PC-3 (cell line): ENCODE measurements at places on chromosomes 7 and 10. TPM values are rescaled to one million over a fixed set of nuclear protein-coding genes. Genes with fewer than 3 reads are reported as not detected.

NAMPT gene
- total RNA-seq: 55.2 and 66.0 TPM in 2 replicates

KDM7A gene
- total RNA-seq: 2.8 and 3.2 TPM in 2 replicates

ITGA8 gene
- total RNA-seq: not detected in 2 replicates

PTF1A gene
- not detected in 2 replicates for total RNA-seq

LBX1 gene
- total RNA-seq: not detected in 2 replicates

DNA sequence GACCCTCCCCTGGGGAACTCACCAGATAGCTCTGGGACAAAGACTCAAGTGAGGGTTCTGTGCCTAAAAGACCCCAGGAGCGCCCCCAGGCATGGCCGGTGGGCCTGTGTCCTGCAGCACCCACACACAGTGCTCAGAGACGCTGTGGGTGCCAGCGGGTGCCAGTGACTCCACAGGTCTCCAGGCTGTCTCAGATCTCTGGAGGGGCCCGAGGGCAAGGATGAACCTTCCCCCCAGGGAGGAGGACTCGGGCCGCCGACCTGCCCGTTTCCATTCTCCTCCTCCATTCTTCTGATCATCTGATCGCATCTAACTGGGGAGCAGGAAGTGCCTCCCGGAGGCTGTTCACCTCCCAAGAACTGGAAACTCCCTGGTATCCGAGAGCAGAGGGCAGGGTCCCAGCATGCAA lies 980 bp downstream of the ADAM8 start:
- no peaks in the 10 kb centered on the region for H3K27me3 ChIP-seq
- peak; percentile 41 for DNase-seq

GRCh38 chr7:24912424-24912823 lies 67.6 kb downstream of the OSBPL3 start:
- no peak for DNase-seq
- H3K36me3 ChIP-seq: no peaks in the 10 kb centered on the region

- no peaks in the 10 kb centered on the region for H3K27me3 ChIP-seq
- H3K27ac ChIP-seq: no peak overlapping the region
- H3K4me1 ChIP-seq: no peaks in the 10 kb centered on the region
- no peaks in the 10 kb centered on the region for H3K36me3 ChIP-seq
These were observed 1105.3 kb downstream of the NRG3 start for GRCh38 chr10:82980321-82980720.

- H3K36me3 ChIP-seq: no peaks in the 10 kb centered on the region
- no peak for DNase-seq
- H3K4me3 ChIP-seq: no peak overlapping the region
- no peak overlapping the region for H3K27ac ChIP-seq
These were observed 18.3 kb downstream of the INPP5A start for GRCh38 chr10:132555648-132556575.

- H3K4me3 ChIP-seq: no peak overlapping the region
- no peak overlapping the region for H3K27ac ChIP-seq
- H3K4me1 ChIP-seq: 0 out of 2 replicates have a peak, but pooled peaks cover 4% of the 10 kb centered on the region
- peak; percentile 12 for DNase-seq
- H3K27me3 ChIP-seq: no peaks in the 10 kb centered on the region
- no peaks in the 10 kb centered on the region for H3K36me3 ChIP-seq
These were observed 53.2 kb upstream of the FAM3C start for GRCh38 chr7:121449329-121449728.

- H3K4me3 ChIP-seq: peak overlapping the region; percentile 44
- H3K27me3 ChIP-seq: no peaks in the 10 kb centered on the region
- no peaks in the 10 kb centered on the region for H3K36me3 ChIP-seq
- DNase-seq: peak; percentile 92
- H3K4me1 ChIP-seq: peaks cover 32% of the 10 kb centered on the region
These were observed 202.9 kb downstream of the GRM3 start for GRCh38 chr7:86846494-86847190.

- no peak overlapping the region for H3K27ac ChIP-seq
- no peak overlapping the region for H3K4me3 ChIP-seq
- no peaks in the 10 kb centered on the region for H3K36me3 ChIP-seq
- peaks cover 26% of the 10 kb centered on the region for H3K4me1 ChIP-seq
- H3K27me3 ChIP-seq: no peaks in the 10 kb centered on the region
These were observed 28.7 kb downstream of the SLC29A3 start for GRCh38 chr10:71347587-71348395.

GRCh38 chr7:47301657-47302295 lies 280.1 kb downstream of the TNS3 start:
- no peak for DNase-seq
- no peak overlapping the region for H3K27ac ChIP-seq
- H3K4me1 ChIP-seq: no peaks in the 10 kb centered on the region
- H3K36me3 ChIP-seq: peaks cover 22% of the 10 kb centered on the region; the same call in 1 of the 2 replicates
- H3K27me3 ChIP-seq: no peaks in the 10 kb centered on the region

GRCh38 chr10:94232711-94233383 lies 129.9 kb downstream of the NOC3L start:
- H3K27me3 ChIP-seq: no peaks in the 10 kb centered on the region
- H3K4me3 ChIP-seq: no peak overlapping the region
- no peak overlapping the region for H3K27ac ChIP-seq
- no peaks in the 10 kb centered on the region for H3K36me3 ChIP-seq
- no peaks in the 10 kb centered on the region for H3K4me1 ChIP-seq

- DNase-seq: peak; percentile 28
- H3K27ac ChIP-seq: no peak overlapping the region
These were observed 294.7 kb downstream of the PRKG1 start for GRCh38 chr10:51368943-51369342.

DNA sequence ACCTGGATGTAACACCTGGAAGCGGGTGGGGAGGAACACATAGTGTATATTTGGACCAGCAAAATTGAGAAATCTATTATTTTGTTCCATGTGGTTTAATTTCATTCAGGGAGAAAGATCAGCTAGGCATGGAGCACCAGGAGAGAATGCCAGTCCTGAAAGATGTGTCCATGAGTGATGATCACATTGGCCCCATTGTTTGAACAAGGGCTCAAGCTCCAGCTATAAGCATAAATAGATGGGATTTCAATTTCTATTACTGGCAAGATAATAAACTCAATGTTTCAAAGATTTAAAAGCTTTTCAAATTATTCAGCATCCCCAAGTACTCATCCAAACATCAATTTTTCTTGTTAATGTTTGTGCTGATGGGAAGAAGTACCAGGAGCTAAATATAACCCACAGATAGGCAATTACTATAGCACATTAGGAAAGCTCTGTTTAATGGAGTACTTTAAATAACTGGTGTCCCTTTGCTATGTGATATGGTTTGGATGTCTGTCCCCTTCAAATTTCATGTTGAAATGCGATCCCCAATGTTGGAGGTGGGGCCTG lies 275.3 kb upstream of the PHYHIPL start:
- no peak overlapping the region for H3K27ac ChIP-seq
- no peaks in the 10 kb centered on the region for H3K27me3 ChIP-seq

- no peaks in the 10 kb centered on the region for H3K36me3 ChIP-seq
- H3K27ac ChIP-seq: no peak overlapping the region
- H3K27me3 ChIP-seq: 0 out of 2 replicates have a peak, but pooled peaks cover 6% of the 10 kb centered on the region
- peak; percentile 3 for DNase-seq
These were observed 89.7 kb downstream of the POLR1F start for GRCh38 chr7:19619122-19619521.

GRCh38 chr10:31157123-31158010 lies 125.7 kb upstream of the ZNF438 start:
- H3K4me1 ChIP-seq: no peaks in the 10 kb centered on the region
- H3K4me3 ChIP-seq: no peak overlapping the region
- no peaks in the 10 kb centered on the region for H3K27me3 ChIP-seq
- H3K36me3 ChIP-seq: no peaks in the 10 kb centered on the region
- no peak overlapping the region for H3K27ac ChIP-seq

- H3K27me3 ChIP-seq: no peaks in the 10 kb centered on the region
- H3K4me3 ChIP-seq: no peak overlapping the region
- H3K27ac ChIP-seq: no peak overlapping the region
- peaks cover 5% of the 10 kb centered on the region; the same call in 1 of the 2 replicates for H3K36me3 ChIP-seq
- no peak for DNase-seq
- peaks cover 15% of the 10 kb centered on the region for H3K4me1 ChIP-seq
These were observed 167.4 kb upstream of the SH2B2 start for GRCh38 chr7:102119213-102119651.

DNA sequence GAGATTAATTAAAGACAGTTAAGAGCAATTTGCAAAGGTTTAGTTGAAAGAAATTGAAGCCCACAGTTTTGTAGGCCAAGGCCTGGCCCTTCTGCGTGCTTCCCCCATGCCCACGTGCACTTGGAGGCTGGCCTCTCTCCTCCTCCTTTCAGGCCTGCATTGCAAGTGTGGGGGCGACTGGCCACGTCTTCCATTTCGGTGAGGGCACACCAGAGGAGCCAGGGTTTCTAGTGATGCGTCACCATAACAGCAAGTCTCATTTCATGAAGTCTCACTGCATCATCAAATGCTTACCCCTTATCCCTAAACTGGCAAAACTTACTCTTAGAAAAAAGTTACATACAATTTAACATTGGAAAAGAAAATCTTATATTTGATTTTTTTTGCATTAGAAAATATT lies 141.2 kb downstream of the NRF1 start:
- no peak for DNase-seq
- H3K4me3 ChIP-seq: no peak overlapping the region
- H3K27ac ChIP-seq: no peak overlapping the region
- H3K4me1 ChIP-seq: no peaks in the 10 kb centered on the region

DNA sequence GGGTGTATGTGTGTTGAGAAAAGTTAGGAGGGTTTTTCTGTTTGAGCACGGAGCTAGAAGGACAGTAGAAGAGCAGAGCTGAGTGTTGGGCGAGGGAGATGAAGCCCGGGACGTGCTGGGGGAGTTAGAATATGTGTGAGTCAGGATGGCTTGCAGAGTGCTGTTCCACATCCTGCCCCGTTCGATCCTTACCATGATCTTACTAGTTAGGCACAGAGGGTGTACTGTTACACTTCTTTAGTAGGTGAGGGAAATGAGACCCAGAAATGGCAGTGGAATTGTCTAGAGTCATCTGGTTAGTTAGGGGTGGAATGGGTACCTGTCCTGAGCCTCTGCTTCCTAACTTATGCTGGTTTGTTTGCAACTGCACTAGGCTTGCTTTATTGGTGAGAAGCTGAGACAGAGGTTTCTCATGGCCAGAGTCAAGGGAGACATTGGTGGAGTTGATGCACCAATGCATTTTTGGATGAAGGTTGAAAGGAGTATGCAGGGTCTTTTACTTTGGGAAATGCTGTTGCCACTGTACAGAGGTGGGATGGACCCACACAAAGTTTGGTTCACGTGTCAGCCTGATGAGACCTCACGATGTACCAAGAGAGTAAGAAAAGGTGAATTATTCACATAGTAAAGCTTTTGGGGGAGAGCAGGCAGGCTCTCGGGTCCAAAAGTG lies 42.4 kb downstream of the CCNY start:
- H3K27me3 ChIP-seq: no peaks in the 10 kb centered on the region
- H3K4me1 ChIP-seq: peaks cover 11% of the 10 kb centered on the region
- no peak overlapping the region for H3K4me3 ChIP-seq
- H3K27ac ChIP-seq: no peak overlapping the region

DNA sequence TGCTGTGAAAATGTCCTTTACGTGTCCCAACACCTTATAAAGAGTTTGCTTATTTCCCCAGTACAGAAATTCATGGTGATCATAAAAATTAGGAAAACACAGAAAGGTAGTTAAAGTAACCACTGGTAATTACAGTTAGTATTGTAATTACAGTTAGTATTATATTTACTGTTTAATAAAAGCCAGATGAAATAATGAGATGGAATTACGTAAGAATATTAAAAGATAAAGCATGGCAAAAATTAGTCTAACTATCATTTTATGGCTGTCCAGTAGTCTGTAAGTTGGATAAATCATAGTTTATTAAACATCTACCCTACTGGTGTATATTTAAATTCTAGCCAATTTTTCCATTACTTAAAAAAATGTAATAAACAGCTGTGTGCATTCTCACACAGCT lies 638.8 kb downstream of the ACTR3B start:
- H3K36me3 ChIP-seq: no peaks in the 10 kb centered on the region; the same call in 1 of the 2 replicates
- DNase-seq: no peak
- no peak overlapping the region for H3K4me3 ChIP-seq
- H3K4me1 ChIP-seq: no peaks in the 10 kb centered on the region
- H3K27ac ChIP-seq: no peak overlapping the region

- H3K27me3 ChIP-seq: no peaks in the 10 kb centered on the region
- no peaks in the 10 kb centered on the region for H3K4me1 ChIP-seq
- H3K36me3 ChIP-seq: no peaks in the 10 kb centered on the region
These were observed 121.6 kb downstream of the C10orf105 start for GRCh38 chr10:71597821-71598498.

GRCh38 chr7:6273917-6274630 lies 1.6 kb upstream of the CYTH3 start:
- no peaks in the 10 kb centered on the region for H3K36me3 ChIP-seq
- no peak for DNase-seq
- H3K4me1 ChIP-seq: peaks cover 20% of the 10 kb centered on the region

DNA sequence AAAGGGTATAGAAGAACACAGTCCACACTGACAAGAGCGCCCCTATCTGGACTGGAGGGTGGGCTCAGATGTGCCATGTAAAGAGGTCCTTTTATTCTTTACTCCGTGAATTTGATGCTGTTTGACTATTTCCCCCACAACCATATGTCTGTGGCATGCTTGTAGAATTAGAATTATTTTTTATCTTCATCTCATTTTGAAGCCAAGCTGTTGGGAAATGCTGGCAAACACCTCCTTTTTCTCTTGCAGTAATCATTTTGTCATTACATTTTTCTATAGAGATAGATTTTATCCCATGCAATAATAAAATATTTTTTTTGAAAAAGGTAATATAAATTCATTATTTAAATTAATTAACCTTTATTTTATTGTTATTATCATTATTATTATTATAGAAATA lies 926.6 kb upstream of the AUTS2 start:
- no peaks in the 10 kb centered on the region for H3K4me1 ChIP-seq
- H3K4me3 ChIP-seq: no peak overlapping the region
- H3K27ac ChIP-seq: no peak overlapping the region

GRCh38 chr7:13188236-13188805 lies 500.9 kb downstream of the ARL4A start:
- no peak overlapping the region for H3K4me3 ChIP-seq
- H3K4me1 ChIP-seq: peaks cover 15% of the 10 kb centered on the region
- no peaks in the 10 kb centered on the region for H3K27me3 ChIP-seq
- H3K27ac ChIP-seq: no peak overlapping the region
- DNase-seq: peak; percentile 79

- H3K27ac ChIP-seq: no peak overlapping the region
- H3K4me1 ChIP-seq: peaks cover 41% of the 10 kb centered on the region
- no peaks in the 10 kb centered on the region for H3K36me3 ChIP-seq
- H3K4me3 ChIP-seq: no peak overlapping the region
- no peaks in the 10 kb centered on the region for H3K27me3 ChIP-seq
These were observed 199.0 kb downstream of the PPP1R9A start for GRCh38 chr7:95106401-95106800.

- no peaks in the 10 kb centered on the region for H3K4me1 ChIP-seq
- no peaks in the 10 kb centered on the region for H3K36me3 ChIP-seq
- DNase-seq: no peak
- H3K27me3 ChIP-seq: no peaks in the 10 kb centered on the region
These were observed 14.3 kb upstream of the ELN start for GRCh38 chr7:74013539-74014272.

GRCh38 chr7:47349401-47349800 lies 232.5 kb downstream of the TNS3 start:
- no peak overlapping the region for H3K27ac ChIP-seq
- H3K27me3 ChIP-seq: no peaks in the 10 kb centered on the region
- H3K4me3 ChIP-seq: no peak overlapping the region
- peaks cover 8% of the 10 kb centered on the region for H3K36me3 ChIP-seq
- H3K4me1 ChIP-seq: no peaks in the 10 kb centered on the region
